NCI-H1092 treated with DMSO at 0.1 percent for 48 hours (cell line): ENCODE measurements at places on chromosomes 11 and 22.

GRCh38 chr11:28615542-28615941, 507.4 kb downstream of the METTL15 start:
- no peak for DNase-seq

DNA sequence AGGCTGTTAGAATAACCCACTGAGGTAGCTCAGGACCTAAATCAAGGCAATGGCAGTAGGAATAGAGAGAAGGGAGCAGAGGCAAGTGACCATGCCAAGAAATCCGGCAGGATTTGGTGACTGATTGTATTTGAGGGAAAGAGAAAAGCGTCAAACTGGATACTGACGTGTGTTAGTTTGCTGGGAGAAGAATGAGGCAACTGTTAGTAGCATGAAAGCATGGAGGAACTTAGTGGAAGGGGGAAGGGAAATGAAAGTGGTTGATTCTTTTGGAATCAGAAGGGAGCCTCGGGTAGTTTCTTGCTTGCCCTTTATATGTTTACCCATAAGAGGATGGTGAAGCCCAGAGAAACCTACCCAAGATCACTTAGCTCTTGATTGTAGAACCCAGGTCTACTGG, 8.3 kb downstream of the PPFIBP2 start:
- no peak for DNase-seq

DNA sequence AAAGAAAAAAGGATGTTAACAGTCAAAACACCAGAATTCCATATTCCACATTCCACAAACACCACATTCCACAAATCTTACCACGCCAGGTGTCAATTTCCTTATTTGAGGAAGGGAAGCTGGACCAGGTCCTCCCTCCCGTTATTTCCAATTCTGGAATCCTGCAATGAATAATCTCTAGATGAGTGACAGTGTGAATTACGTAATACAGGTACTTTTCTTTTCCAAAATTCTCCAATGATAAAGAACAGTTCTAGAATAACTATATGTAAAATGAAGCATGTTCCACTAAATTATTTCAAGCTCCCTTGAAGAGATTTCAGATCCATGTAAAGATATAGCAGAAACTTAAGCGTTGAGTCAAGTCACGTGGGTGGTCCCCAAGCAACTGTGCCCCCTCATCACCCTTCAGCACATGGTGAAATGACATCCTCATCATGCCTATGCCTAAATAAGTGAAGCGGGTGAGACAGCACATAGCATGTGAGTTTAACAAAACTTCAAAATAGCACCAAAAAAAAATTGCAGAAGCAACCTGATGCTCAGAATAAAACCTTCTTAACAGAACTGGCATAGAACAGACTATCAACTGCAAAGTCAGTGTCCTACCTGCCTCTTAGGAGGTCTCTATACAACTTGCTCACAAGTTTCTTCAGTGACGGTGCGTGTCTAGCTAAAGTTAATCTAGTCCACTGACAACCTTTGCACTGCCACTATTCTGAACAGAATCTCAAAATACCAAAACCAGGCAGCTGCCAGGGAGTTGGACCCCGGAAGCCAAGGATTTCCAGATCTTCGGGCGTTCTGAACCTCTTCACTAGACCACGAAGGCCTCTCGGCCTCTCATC, 876 bp downstream of the NFRKB start:
- DNase-seq = peak; percentile 34

- no peak for DNase-seq
Observed at GRCh38 chr11:58622344-58622743, at the start of gene CNTF. CNTF (plus strand) TSS chr11:58622665; CDS start chr11:58622753, 88 bp downstream.

- DNase-seq = peak; percentile 17
Observed at GRCh38 chr22:38353142-38353629, 36.0 kb upstream of the CSNK1E start.

DNA sequence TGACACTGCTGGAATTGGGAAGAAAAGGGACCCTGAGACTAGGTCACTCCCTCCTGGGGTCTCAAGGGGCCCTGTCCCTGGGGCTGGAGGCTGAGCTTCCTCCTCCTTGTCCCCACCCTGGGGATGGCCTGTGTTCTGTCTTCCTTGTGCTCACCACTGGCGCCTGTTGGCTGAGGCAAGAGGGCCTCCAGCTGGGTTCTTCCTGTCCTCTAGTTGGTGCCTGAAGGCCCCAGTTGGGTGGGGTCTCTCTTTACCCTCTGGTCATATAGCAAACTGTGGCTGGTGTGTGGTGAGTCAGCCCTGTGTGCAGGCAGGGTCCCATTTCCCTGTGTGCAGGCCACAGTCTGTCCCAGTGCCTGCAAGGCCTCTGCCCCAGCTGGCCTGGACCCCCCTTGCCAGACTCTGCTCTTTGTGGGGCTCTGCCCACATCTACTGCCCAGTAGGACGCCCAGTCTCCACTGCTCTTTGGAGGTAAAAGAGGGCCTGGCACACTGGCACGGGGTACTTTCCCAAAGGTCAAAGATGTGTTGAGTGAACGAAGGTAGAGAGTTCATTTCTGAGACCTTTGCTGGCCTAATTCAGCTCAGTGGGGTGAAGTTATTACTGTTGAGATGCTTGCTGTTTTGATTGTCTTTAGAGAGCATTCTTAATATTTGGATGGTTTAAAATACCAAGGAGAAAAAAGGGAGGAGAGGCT, 55.1 kb upstream of the CLDN5 start:
- DNase-seq = no peak

- no peak for DNase-seq
Observed at GRCh38 chr11:11748706-11749365, 92.9 kb upstream of the USP47 start.

GRCh38 chr22:20436307-20436767, 1.3 kb downstream of the SCARF2 start:
- no peak for DNase-seq

DNA sequence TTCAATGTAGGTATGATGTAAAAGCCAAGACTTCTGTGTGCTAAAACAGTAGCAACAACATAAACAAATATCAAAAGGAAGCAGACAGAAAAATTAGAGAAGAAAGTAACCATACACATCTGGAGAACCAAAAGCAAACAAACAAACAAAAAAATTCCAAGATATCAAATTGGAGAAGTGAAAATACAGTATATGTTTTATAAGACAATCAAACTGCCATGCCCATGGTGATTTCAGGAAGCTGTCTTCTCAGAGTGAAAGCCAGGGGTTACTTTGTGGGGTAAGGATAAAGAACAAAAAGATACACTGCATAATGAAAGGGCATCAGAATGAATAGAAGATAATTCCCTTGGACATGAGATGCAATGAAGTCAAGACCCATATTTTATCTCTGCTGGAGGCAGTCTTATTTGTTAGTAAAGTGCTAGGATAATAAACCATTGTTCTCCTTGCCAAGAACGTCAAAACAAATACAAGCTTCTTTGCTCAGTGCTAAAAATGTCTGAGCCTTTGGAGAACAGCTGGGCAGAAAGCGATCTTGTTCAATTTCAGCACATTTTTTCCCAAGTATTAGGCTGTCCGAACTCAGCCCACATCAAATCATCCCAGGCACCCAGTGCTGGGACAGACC, 38.1 kb upstream of the LDLRAD3 start:
- DNase-seq = no peak

GRCh38 chr11:70272009-70272408, 1.5 kb downstream of the PPFIA1 start:
- no peak for DNase-seq

- DNase-seq = no peak
Observed at GRCh38 chr11:60098508-60098907, 10.0 kb downstream of the MS4A2 start.

- DNase-seq = no peak
Observed at GRCh38 chr11:8601376-8602133, 7.5 kb upstream of the STK33 start.

- DNase-seq = no peak
Observed at GRCh38 chr22:35879351-35879750, 149.3 kb downstream of the RBFOX2 start.

GRCh38 chr11:119094816-119095065, 6.9 kb downstream of the DPAGT1 start:
- DNase-seq = no peak

DNA sequence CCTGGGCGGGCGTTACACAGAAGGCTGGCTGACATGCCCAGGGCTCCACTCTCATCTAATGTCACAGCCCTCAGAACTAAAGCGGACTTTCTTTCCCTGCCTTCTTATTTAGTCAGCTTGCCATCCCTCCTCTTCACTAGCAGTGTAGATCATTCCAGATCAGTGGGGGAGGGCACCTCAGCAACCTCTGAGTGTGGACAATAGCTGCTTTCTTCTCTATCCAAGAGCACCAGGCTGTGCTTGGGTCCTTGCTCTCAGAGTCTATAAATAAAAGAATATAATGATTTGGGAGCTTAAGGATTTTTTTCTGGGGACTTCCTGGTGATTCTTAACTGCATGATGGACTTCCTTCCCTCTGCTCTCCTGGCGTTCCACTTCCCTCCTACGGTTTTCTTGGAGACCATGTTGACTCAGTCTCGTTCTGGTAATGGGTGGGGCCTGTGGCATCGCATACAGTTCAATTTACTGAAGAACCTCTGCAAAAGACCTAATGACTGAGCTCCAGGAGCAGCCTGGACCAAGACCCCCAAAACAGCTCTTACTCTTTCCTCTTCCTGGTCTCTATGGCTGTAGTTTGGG, 2.9 kb upstream of the HMBS start:
- no peak for DNase-seq

GRCh38 chr11:124823512-124824376, 23.5 kb upstream of the MSANTD2 start:
- DNase-seq = no peak

DNA sequence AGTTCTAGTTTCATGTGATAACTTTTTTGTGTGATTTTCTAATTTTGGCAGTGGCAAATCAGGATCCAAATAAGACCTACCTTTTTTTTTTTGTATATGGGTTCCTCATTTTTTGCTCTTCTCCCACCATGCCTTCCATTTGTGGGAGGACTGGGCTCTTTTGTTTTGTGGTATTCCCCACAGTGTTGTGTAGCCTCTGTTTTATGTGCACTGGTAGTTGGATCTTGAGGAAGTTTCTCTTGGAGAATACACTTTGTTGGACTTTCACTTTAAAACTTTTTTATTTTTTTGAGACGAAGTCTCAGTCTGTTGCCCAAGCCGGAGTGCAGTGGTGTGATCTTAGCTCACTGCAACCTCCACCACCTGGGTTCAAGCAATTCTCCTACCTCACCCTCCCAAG, 39.7 kb downstream of the PPP6R3 start:
- DNase-seq = no peak

- no peak for DNase-seq
Observed at GRCh38 chr11:19330416-19330815, 89.7 kb upstream of the E2F8 start.

GRCh38 chr11:122305426-122306320, 189.7 kb upstream of the BLID start:
- DNase-seq = no peak

- DNase-seq = no peak
Observed at GRCh38 chr11:104443387-104443786, 279.4 kb upstream of the PDGFD start.

GRCh38 chr22:45262195-45262930, 21.7 kb upstream of the KIAA0930 start:
- DNase-seq = no peak

- no peak for DNase-seq
Observed at GRCh38 chr11:2447951-2448650, 3.3 kb downstream of the KCNQ1 start.

DNA sequence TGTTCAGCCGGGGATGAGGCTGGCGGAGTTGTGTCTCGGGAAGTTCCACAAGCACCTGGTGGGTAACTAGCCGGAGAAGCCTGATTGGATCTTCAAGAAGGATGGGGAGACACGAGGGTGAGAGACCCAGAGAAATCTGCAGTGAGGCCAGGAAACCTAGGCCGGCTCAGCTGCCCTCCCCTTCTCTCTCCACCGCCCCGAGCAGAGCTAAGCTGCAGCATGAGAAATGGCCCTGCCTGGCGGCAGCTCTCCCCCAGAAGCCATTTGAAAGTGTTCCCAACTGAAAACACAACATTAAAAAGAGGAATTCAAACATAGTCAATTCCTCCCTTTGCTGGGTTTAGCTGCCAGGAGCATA, 77.8 kb upstream of the SHISAL1 start:
- DNase-seq = no peak

GRCh38 chr22:39446239-39446721, 10.5 kb upstream of the MGAT3 start:
- DNase-seq = no peak

- no peak for DNase-seq
Observed at GRCh38 chr11:119481667-119482400, 58.9 kb upstream of the THY1 start.

DNA sequence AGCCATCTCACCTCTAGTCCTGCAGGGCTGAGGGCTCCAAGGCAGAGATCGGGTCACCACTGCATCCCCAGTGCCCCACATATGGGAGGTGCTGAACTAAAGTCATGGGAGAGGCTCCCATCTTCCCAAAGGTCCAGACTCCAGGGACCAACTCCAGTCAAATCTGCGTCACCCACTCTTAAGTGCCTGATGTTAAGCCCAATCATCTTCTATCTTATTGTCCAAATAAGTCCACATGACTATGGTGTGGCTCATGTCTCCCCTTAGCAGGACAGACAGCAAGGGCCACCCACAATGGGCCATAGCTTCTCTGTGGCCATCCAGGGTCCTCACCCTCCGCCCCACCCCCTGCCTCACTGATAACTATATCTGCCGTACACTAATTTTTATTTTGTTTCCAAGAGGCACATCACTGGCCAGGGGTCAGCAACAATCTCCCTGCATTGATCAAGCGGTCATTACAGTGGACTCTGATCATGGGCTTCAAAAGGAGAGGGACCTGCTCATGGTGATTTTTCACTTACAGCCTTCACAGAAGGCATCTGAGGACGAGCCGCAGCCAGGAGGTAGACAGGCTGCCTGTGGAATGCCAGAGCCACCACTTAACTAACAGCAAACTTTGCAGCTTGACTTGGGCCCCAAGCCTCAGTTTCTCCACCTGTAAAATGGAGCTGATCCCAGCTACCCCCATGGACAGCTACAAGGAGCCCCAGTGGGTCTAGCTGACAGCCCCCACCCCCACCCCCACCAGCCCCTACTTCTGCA, 23.3 kb downstream of the MYH9 start:
- no peak for DNase-seq

GRCh38 chr22:17924076-17924475, 100.3 kb downstream of the MICAL3 start:
- DNase-seq = no peak

DNA sequence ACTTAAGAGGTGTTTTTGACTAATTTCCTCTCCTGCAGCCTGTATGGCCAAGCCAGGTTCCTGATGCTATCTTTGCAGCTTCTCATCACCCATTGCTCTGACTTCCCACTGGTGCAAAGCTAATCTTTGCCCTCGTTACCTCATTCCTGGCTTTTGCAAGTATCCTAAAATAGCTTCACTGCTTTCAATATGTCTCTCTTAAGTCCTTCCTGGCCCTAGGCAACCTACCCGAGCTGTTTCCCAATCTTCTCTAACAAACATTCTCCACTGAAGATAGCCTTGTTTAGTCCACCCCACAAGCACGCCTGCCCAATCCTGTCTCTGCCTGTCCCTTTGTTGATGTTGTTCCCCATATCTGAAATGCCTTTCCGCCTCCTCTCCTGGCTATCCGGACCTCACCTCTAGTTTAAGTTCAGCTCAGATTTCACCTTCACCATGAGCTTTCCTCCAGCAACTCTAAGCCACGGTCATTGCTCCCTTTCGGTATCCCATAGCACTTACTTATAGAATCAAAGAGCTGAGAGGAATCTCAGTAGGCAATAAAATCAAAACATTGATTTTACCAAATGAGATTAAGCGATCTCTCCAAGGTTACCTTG, 30.1 kb upstream of the CECR2 start:
- DNase-seq = no peak

- DNase-seq = no peak
Observed at GRCh38 chr11:121441521-121441920, 10.6 kb upstream of the SORL1 start.
